ENCODE measurements at places on chromosomes 13 and 19.

- DNase-seq: no peak
Observed at GRCh38 chr19:14015524-14016035, 9.5 kb upstream of the RFX1 start.

GRCh38 chr13:90270226-90270625 lies 1077.3 kb upstream of the MIR17HG start:
- DNase-seq: no peak

- DNase-seq: no peak
Observed at GRCh38 chr19:29566496-29567054, 39.5 kb upstream of the POP4 start.

- DNase-seq: no peak
Observed at GRCh38 chr13:52961256-52961910, 67.2 kb upstream of the OLFM4 start.
